ENCODE measurements at places on chromosomes 11 and 22. TPM values are rescaled to one million over a fixed set of nuclear protein-coding genes. Genes with fewer than 3 reads are reported as not detected.
A peak's percentile ranks its signal among the peaks of the same experiment; 100 is the strongest.

OR5F1 gene
- not detected for total RNA-seq

CREB3L1 gene
- not detected for total RNA-seq

TMEM80 gene
- total RNA-seq: 11.4 TPM

MMP1 gene
- not detected for total RNA-seq

CDC45 gene
- 101 TPM for total RNA-seq

ZNF280A gene
- not detected for total RNA-seq

LGR4 gene
- total RNA-seq: 0.14 TPM

PANX3 gene
- not detected for total RNA-seq

APOBEC3H gene
- total RNA-seq: 7.3 TPM

CPT1B gene
- total RNA-seq: 74.3 TPM

KDELR3 gene
- total RNA-seq: 3.7 TPM

DNA sequence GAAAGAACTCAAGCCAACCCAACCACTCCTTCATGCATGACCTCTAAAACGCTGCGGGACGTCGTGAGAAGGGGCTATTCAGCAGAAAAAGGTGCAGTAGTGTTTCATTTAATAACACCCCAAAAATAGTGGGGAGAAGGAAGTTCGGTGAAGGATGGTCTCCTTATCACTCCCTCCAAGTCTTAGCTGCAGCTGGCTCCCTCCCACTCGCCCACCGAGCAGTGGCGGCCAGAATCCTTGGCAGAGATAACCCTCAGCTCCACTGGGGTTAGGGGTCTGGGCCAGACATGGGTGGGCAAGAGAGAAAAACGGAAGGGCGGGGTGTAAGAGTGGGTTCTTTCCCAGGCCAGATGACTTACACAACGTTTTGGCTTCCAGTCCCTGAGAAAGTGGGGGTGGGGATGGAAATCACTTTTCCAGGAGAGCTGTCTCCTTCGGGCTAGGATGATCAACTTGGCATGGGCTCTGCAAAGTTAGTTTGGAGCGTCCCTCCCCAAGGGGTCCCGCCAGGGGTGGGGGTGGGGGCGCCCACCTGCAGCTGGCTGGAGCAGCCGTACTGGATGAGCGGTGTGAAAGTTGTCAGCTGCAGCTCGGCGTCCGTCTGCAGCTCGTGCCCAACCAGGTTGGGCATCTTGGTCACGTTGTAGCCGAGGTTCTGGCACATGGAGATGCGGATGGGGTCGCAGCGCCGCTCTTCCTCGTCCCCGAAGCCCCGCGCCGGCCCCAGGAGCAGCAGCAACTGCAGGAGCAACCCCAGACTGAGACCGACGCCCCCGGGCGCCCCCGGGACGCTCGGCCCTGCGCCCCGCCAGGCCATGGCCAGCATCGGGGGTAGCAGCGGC, 705 bp downstream of the FZD4 start:
- peak overlapping the region; percentile 72 for H3K4me3 ChIP-seq
- peaks cover 73% of the 10 kb centered on the region for H3K27me3 ChIP-seq
- no peaks in the 10 kb centered on the region for H3K36me3 ChIP-seq

DNA sequence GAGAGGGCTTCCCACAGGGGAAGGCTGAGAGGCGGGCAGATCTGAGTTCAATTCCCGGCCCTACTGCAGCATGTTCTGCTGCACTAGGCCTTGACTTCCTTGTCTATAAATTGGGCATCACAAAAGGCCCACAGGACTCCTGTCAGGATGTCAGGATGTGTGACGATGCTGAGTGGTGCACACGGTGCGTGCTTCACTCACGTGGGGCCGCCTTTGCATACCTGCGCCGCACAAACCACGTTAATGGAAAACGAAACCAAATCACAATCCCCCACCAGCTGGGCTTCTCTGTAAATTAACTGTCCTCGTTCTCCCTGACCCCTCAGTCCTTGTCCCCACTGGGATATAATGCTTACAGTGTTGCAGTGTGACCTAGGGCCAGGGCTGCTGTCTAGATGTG, 32.3 kb upstream of the TSPAN18 start:
- H3K36me3 ChIP-seq: no peaks in the 10 kb centered on the region
- no peak for DNase-seq
- no peak overlapping the region for H3K4me3 ChIP-seq
- no peak overlapping the region for H3K27ac ChIP-seq

DNA sequence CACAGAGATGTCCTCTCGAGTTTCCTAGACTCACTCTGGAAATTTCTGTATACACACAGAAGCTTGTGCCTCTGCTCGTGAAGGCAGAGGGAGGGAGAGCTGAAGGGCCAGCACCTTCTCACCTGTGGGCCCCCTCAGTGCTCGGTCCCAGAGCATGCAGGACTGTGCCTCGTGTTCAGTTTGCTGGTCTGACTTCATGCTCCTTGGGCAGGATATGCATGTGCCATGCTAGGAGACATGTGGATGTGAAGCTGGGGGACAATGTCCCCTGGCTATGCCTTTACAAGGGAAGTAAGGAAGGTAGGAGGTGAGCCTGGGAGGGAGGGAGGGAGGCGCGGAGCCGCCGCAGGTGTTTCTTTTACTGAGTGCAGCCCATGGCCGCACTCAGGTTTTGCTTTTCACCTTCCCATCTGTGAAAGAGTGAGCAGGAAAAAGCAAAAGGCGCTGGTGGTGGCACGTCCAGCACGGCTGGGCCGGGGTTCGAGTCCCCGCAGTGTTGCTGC, 22.6 kb downstream of the NEAT1 start:
- H3K36me3 ChIP-seq: peaks cover 34% of the 10 kb centered on the region
- H3K4me1 ChIP-seq: peaks cover 24% of the 10 kb centered on the region
- H3K27me3 ChIP-seq: no peaks in the 10 kb centered on the region
- peak overlapping the region; percentile 35 for H3K27ac ChIP-seq

DNA sequence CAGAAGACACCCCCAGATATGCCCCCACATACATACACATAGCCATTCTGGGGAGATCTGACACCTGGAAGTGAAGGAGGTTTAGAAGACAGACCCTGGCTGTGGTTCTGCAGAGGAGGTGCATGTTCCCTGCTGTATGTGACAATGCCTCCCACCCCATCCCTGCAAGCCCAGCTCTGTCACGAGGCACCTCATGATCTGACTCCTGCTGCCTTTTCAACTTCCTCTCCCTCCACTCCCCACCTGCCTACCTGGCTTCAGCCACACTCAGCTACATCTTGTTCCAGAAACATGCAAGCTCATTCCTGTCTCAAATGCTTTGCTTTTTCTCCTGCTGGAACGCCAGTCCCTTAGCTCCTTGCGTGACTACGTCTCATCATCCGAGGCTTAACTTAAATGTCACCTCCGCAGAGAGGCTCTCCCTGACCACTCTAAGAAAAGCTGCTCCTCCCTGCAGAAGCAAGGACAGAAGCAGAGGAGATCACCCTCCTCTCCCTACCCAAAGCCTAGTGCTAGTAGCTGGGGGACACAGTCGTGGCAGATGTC, 114.5 kb downstream of the FEZ1 start:
- H3K36me3 ChIP-seq: no peaks in the 10 kb centered on the region
- no peak overlapping the region for H3K4me3 ChIP-seq
- no peak for DNase-seq
- no peaks in the 10 kb centered on the region for H3K4me1 ChIP-seq

DNA sequence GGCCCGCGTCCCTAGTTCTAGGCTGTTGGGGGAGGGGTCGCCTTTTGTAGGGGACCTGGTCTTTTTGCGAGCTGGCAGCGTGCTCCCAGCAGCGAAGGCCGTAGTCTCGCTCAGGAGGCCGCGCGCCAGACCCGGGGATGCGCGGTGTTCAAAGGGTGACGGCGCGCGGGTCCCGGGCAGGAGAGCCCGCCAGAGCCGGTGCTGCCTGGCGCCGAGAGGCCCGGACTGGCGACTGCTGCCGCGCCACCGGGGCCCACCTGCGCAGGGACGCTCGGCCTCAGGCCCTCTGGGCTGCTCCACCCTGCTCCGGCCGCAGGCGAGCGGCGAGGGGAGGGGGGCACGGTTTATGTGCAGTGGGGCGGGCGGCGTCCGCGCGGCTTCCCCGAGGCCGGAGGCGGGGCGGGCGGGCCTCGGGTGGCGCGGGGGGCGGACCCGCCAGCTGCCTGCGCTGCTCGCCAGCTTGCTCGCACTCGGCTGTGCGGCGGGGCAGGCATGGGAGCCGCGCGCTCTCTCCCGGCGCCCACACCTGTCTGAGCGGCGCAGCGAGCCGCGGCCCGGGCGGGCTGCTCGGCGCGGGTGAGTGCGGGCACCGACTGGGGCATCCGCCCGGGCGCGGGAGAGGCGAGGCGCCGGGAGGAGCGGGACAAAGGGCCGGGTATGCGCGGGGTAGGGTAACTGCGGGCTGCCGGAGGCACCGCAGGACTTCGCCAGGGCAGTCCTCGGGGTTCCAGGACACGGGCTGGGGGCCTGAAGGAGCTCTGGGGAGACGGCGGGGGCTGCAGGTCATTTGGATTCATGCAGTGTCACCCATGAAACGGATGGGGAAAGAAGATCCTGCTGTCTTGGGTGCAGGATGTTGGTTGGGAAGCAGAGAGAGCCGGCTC, at the start of gene PRSS23:
PRSS23 (plus strand) TSS at position 467 of the 884 bp plus-strand sequence. CDS start 7,102 bp downstream, outside the sequence.
- no peak for DNase-seq
- peaks cover 55% of the 10 kb centered on the region for H3K27me3 ChIP-seq
- H3K4me3 ChIP-seq: peak within 1 kb of the TSS; percentile 75
- H3K36me3 ChIP-seq: no peaks in the 10 kb centered on the region
- H3K4me1 ChIP-seq: peaks cover 42% of the 10 kb centered on the region

- DNase-seq: no peak
- no peaks in the 10 kb centered on the region for H3K27me3 ChIP-seq
- H3K4me1 ChIP-seq: peaks cover 4% of the 10 kb centered on the region
- H3K27ac ChIP-seq: no peak overlapping the region
These were observed 133.0 kb downstream of the SNX19 start for GRCh38 chr11:130783323-130783722.

DNA sequence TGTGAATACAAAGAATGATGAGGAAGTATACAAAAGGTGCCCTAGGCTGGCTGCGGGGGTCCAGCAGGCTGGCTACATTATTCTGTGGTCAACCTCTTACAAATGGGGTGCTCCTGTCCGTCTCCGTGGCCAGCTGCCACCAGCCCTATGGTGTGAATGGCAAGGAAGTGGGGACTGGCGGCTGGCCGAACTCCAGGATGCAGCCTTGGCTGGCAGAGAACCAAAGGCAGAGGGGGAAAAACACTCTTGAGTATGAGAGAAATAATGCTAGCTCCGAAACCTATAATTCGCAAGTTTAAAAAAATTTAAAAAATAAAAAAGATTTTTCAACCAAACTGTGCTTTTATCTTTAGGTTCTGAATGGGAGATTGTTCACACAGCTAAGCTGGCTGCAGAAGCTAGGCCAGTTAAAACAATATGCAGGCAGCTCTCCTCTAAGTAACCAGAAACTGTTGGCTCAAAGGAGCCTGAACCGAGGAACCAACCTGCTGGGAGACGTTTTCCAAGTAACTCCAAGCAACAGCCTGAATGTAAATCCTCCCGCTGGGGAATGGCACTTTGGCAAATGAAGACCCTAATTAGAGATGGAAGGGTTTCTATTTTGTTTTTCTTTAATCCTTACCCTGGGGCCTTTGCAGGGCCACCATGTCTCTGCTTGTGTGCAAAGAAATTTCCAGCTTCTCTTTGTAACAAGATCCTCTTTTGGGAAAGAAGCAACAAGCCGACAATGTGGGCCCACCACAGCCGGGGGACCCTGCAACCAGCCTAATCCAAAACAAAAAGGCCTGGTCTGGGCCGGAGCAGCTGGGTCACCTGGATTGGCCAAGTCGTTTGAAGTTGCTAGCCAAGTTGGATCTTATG, 50.2 kb downstream of the C22orf31 start:
- peaks cover 21% of the 10 kb centered on the region for H3K27me3 ChIP-seq
- H3K4me1 ChIP-seq: peaks cover 5% of the 10 kb centered on the region
- no peaks in the 10 kb centered on the region for H3K36me3 ChIP-seq

- H3K4me1 ChIP-seq: peaks cover 4% of the 10 kb centered on the region
- no peak overlapping the region for H3K27ac ChIP-seq
- no peaks in the 10 kb centered on the region for H3K36me3 ChIP-seq
- H3K4me3 ChIP-seq: no peak overlapping the region
These were observed 16.7 kb upstream of the SYT12 start for GRCh38 chr11:67006029-67006884.

DNA sequence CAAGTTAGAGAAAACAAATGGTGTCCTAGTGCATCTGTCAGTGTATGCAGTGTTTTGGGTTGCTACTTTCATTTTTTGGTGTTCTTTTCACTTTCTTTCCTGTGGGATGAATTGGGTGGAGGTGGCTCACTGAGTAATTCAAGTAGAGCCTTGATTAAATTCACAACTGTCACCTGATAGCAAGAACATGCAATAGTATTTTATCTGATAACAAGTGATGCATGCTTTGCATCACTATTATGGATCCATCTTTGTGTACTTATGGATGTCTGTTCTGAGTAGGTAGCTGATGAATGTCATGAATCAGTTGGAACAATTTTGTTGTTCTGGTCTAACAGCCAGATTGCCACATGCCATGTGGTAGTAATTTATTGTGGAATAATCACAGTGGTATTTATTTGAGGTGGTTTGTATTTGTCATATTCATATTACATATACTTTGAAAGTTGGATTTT, 87.5 kb downstream of the DDX10 start:
- no peaks in the 10 kb centered on the region for H3K27me3 ChIP-seq
- no peak overlapping the region for H3K4me3 ChIP-seq
- H3K4me1 ChIP-seq: peaks cover 27% of the 10 kb centered on the region
- H3K36me3 ChIP-seq: peaks cover 2% of the 10 kb centered on the region

DNA sequence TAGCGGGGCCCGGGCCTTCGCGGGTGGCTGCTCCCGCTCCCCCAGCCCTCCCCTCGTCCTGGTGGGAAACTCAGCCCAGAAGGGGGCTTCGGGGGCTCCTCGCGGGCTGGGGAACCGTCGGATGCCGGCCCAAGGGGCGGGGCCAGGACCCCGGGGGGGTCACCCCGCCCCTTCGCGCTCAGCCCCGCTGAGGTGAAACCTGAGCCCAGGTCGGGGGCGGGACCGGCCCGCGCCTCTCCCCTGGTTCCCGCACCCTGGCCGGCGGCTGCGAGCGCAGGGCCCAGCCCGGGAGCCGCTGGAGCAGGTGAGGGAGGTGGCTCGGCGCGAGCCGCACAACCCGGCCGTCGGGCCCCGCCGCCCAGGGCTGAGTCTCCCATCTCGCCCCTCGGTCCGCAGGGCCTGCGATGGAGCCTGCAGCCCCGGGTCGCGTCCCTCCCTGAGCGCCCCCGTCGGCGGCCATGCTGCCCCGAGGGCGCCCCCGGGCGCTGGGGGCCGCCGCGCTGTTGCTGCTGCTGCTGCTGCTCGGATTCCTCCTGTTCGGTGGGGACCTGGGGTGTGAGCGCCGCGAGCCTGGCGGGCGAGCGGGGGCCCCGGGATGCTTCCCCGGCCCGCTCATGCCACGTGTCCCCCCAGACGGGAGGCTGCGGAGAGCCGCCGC, at the start of gene LARGE2:
LARGE2 (plus strand) TSS at position 232 of the 658 bp plus-strand sequence; CDS start at position 459, 227 bp downstream.
- H3K4me1 ChIP-seq: peaks cover 15% of the 10 kb centered on the region
- no peak for DNase-seq
- peak within 1 kb of the TSS; percentile 47 for H3K4me3 ChIP-seq
- H3K36me3 ChIP-seq: no peaks in the 10 kb centered on the region

DNA sequence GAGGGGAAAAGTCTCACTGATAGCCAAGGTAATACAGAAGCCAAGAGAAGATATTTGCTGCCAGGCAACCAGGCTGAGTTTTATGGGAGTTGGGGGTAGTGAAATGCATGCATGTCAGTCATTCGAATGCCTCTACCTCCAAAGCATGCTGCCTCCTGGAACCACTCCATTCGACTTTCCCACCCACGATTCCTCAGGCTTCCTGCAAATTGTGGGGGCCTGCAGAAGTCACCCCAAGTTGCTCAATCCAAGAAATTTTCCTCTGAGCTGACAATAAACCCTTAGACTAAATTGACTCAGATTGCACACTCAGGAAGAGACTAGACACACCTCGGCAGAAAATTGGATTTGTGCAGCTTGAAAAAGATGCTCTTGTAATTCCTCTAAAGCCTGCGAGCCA, 73.6 kb upstream of the GRK3 start:
- H3K4me1 ChIP-seq: peaks cover 46% of the 10 kb centered on the region
- H3K36me3 ChIP-seq: peaks cover 48% of the 10 kb centered on the region
- DNase-seq: no peak
- peaks cover 3% of the 10 kb centered on the region for H3K27me3 ChIP-seq
